ENCODE measurements at places on chromosomes 7 and 10. TPM values are rescaled to one million over a fixed set of nuclear protein-coding genes. Genes with fewer than 3 reads are reported as not detected.

DNA sequence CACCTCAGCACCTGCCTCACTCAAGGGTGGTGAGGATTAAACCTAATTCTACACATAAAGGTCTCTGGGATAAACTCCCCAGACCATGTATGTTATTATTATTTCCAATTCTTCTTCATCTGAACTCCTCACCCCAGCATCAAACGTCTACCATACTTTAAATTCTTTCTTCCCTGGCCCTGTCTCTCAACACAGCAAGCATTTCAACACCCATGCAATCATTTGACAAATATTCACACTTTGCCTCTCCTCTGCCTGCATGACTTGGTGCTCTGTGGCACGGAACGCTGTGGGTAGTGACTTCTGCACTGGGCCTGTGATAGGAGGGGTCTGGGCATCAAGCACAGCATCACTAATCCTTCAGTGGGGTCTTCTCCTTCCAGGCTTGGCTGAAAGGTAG, 490.8 kb downstream of the TNS3 start:
- DNase-seq = no peak

DNA sequence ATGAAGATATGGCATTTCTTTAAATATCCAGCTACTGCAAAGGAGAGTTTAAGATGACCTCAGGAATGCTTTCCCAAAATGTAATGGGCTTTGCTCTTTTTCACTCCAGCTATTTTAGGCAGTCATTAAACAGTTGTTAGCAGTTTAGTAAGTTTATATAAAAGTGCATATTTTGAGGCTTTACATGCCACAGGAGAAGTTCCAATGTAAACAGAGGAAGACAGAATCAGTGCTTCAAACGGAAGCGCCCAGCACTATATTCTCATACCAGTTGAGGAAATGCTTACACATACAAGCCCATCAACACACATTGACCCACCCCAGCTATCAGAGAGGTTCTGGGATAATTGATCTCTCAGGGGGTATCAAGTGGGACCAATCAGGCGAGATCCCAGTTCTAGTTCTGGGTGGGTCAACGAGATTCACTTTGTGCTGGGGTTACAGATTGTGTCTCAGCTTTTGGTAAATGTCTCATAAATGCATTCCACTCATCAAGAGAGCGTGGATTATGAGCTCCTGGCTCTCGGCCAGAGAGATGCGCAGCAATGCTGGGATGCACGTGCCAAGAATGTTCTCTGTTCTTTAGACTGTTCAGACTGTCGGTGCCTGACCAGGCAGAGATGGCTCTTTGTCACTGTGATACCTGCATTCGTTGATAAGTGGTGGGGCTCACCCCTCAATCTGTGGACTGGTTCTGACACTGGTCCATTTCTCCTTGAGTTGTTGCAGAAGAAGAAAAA, 55.0 kb downstream of the CACNB2 start:
- DNase-seq = no peak

Gene GSAP
- total RNA-seq = 31.0 TPM

GRCh38 chr10:88091490-88092061, 228.2 kb downstream of the PTEN start:
- DNase-seq = peak; percentile 57

DNA sequence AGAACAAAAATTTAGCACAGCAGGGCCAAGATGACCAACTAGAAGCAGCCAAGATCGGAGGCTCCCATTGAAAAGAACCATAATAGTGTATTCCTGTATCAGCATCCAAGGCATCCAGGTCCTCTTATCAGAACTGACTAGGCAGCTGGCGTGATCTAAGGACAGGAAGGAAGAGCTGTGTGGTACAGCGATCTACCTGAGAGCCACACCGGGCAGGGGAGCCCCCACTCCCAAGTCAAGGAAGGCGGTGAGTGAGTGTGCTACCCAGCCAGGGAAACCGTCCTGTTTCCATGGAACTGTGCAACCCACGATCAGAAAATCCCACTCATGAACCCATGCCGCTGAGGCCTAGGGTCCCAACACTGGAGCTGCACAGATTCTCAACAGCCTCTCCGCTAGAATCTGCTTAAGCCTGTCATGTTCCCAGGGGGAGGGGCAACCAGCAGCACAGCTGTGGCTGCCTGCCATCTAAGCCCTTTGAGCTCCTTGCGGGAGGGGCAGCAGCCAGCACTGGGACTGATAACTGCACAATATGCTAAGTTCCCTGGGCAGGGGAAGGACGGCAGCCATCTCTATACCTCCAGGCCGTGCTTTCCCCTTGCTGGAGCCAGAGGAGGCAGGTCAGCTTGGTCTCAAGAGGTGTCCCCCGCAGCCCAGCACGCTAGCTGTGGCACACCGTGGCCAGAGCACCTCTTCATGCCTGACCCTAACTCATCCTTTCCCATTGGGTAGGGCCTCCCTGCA, 213.0 kb upstream of the SMIM30 start:
- DNase-seq = no peak

GRCh38 chr7:115409682-115410433, 488.0 kb downstream of the MDFIC start:
- DNase-seq = no peak

- DNase-seq = no peak
Observed at GRCh38 chr10:50572017-50572491, 51.7 kb downstream of the SGMS1 start.

DNA sequence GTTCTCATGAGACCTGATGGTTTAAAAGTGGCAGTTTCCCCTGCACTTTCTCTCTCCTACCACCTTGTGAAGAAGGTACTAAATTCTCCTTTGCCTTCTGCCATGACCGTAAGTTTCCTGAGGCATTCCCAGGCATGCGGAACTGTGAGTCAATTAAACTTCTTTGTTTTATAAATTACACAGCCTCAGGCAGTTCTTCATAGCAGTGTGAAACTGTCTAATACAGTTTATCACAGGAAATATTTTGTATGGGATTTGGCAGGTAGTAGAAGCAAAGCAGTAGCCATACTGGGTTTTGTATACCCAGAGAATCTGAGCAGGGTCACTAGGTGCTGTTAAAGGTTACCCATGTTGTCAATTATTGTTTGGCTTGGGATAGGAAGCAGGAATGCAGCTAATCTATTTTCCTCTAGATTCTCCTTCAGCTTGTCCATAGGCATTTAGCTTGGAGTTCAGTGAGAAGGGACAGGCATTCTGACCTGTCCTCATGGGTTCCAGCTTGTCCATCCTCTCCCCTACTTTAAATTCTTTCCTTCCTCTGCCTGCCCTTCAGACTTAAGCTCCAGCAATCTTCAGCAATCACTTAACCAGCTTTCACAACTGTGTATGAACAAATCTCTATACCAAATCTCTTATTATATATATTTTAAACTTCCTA, 186.7 kb downstream of the PCLO start:
- DNase-seq = no peak

DNA sequence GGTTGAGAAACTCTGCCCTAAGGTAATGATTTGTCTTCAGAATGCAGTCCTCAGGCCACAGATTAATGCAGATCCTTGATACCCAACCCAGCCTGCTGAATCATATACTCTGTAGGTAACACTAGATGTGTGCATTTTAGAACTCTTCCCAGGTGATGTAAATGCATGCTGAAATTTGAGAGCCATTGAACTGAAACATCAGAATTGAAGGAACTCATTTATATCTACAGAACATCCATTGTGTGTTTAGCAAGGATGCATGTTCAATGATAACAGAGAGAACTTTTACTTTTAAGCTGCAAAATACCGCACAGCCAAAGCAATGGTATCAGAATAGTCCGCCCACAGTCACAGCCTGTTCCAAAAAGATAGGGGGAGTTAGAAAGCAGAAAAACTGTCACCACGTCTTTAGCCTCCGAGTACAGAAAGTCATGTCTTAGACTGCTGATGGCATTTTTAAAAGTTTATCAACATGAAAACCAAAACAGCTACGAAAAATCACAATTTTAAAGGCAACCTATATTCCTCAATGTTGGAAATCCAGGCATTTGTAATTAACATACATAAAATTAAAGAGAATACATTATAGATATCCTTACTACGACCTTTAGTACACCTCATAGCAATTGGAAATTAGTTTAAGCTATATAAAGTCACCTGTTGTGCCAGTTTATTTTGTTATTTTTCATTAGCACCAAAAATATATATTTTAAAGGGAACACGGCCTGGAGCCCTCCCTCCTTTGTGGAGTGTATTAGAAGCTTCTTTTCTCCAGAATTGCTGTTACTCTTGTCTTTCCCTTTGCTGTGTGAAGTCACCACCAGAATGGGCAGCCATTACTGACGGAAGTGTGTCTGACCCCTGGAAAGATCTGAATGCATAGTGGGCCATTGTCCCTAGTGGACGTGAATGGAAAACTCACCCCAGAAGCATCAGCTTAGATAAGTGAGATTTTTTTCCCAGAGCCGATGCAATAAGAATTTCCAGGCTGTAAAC, 65.8 kb upstream of the PRKAR2B start:
- DNase-seq = no peak

- DNase-seq = no peak
Observed at GRCh38 chr10:111206521-111206920, 129.7 kb downstream of the ADRA2A start.

GRCh38 chr7:143393267-143394041, 12.3 kb downstream of the ZYX start:
- no peak for DNase-seq

DNA sequence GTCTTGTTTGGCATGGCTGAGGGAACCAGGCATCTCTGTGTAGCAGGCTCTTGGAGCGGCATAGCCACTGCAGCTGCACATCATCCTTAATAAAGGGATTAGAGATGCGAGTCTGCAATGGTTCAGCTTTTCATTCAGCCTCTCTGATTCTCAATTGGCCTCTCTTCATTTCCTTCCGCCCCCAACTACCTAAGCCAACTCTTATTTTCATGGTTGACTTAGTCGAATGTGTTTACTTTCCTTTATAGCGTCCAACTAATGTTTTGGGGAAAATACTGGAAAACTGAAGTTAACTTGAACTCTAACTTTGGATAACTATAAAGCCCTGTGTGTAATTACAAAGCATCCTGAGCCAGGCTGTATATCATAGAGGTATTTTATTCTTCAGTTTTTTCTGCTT, 202.2 kb upstream of the KIAA1217 start:
- no peak for DNase-seq

GRCh38 chr10:112409755-112410154, 35.8 kb downstream of the ACSL5 start:
- DNase-seq = no peak

DNA sequence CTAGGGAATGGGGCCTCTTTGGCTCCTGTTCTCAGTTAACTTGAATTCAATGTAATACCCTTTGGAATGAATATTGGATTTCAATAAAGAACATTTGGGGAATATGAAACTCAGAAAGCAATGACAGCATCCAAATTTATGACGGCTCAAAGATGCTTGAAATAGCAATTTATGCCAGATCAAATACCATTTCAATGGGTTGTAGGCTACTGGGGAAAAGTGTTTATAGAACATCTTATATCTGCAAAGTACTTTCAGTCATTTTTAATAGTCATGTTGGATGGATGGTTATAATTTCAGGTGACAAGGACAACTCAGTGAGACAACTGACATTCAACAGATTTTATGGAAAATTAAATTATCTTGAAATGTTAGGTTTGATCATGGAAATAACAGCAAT, 772.7 kb downstream of the PHTF2 start:
- DNase-seq = no peak

Gene MBL2
- total RNA-seq = not detected

Gene ERVW-1
- 0.16 TPM for total RNA-seq

- DNase-seq = no peak
Observed at GRCh38 chr10:132859084-132859855, 73.3 kb upstream of the NKX6-2 start.

Gene WDFY4
- 6.0 TPM for total RNA-seq

DNA sequence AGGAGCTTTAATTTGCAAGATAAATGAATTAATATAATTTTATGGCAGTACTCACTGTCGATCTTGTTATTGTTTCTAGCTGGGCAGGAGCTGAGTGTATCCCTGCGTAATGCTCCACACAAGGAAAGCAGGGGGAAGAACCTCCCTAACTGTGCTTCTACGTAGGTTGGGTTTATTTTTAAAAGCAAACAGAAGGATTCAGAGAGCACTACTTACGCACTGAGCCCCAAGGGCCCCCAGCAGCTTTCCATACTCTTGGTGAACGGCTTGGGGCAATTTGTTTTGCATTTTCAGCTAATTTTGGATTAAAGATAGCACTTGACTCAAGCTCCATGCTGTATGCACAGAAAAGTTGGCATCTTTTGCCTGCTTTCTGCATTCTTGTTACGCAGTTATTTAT, 9.6 kb downstream of the DUSP5 start:
- DNase-seq = no peak

DNA sequence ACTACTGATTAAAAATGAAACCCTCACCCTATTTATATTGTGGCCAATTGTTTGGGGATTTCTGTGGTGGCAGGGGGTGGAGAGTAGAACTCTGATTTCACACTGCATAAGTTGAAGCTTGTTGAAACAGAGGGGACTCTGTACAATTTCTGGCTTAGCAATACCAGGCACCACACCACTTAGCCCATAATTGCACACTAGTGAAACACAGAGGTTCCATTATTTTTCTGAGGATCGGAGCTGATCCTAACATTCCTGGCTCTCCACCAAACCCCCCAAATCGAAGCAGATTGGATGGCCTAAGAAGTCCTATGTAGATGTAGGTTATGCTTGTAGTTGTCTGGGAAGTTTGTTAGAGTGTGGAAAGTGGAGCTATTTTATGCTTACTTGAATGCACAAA, 47.0 kb downstream of the PTN start:
- DNase-seq = no peak

Gene FAM237B
- not detected for total RNA-seq

DNA sequence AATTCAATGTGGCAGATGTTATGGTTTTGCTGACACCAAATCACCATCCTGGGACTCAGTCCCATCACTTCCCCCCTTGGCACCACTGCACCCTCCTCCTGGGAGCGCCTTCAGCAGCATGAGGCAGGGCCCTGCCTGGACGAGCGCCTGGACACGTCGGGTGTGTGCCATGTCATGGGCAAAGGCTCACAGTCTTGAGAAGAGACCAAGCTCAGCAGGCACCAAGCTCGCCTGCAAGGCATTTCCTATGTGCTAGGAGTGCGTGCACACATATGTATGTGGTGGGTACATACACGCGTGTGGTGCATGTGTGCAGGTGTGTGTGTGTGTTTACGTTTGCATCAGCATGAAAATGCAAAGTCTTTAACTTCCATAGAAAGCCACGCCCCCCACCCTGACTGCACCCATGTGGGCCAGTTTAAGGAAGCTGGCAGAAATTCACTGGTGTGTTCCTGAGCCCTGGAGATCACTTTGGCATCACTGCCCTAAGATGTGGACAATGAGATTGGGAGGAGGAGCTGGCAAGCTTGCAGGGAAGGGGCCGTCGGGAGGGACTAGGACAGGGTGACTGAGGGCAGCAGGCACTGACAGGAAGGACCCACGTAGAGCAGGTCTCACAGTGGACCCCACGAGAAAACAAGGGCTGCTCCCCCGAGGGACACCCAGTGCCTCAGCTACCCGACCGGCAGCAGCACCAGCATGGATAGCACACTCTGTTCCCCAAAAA, 169.9 kb upstream of the PPP2R2D start:
- DNase-seq = no peak

Gene NUTM2E
- 0.10 TPM for total RNA-seq

DNA sequence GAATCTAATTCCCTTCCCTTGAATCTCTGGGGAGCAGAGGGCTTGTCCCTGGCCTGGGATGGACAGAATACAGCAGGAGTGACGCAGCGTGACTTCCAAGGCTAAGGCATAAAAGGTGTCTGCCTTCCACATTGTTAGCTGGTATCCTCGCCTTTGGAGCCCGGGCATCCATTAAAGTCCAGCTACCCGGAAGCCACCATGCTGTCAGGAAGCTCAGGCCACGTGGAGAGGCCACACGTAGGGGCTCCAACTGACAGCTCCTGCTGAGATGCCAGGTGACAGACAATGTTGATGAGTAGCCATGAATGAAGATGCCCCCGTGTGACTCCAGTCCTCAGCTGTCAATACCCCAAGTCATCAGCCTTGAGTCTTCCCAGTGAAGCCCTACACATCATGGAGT, 99.9 kb downstream of the OAT start:
- DNase-seq = no peak

All from T-cell (primary cell).